Glutamatergic neuron (in vitro differentiated cells): ENCODE measurements at places on chromosomes 12 and 14. TPM values are rescaled to one million over a fixed set of nuclear protein-coding genes. Genes with fewer than 3 reads are reported as not detected.

Gene ATL1
- total RNA-seq = 44.0 TPM

Gene ENDOU
- not detected for total RNA-seq

Gene VASH1
- total RNA-seq = 149 TPM

Gene ACRBP
- 2.5 TPM for total RNA-seq

Gene MANSC1
- 2.0 TPM for total RNA-seq

Gene ABCB9
- total RNA-seq = 8.8 TPM

DNA sequence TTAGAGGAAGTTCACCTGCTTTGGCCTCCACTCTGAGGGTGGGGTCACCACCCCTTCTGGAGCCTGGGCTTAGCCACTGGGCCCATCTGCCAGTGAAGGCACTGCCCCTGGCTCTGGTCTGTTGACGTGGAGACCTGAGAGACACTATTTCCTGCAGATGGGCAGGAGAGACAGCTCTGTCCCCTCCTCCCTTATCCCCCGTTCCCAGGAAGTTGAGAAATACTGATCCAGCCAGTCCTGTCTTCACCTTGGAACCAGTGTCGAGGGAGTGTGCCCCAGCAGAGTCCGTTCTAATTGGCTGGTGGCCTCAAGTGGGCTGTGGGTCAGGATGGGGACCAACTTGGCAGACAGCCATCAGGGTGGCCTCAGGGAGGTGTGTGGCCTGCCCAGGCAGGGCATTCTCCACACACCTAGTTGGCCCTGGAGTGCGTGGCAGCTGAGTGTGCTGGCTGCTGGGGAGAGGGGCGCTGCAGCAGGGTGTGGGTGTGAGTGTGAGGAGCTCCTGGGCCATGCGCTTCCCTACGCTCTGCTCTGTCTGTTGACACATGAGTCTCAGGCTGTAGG is 25.4 kb downstream of the CLSTN3 start:
- DNase-seq = no peak

- no peak for DNase-seq
These were observed 23.7 kb upstream of the PARP11 start for GRCh38 chr12:3896801-3897351.

GRCh38 chr14:71523630-71524319 is 408.5 kb upstream of the RGS6 start:
- no peak for DNase-seq

DNA sequence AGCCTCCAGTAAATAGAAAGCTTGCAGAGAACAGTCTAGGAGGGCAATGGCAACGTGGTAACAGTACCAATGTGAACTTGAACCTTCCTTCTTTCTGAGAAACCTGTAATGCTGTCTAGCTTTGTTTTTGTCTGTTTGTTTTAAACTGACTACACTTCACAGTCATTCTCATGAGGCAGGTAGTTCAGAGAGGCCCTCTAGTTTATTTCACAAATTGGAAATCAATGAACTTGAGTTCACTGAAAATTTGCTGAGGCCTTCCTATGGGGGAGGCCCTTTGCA is 2.9 kb upstream of the ATP2A2 start:
- DNase-seq = no peak

DNA sequence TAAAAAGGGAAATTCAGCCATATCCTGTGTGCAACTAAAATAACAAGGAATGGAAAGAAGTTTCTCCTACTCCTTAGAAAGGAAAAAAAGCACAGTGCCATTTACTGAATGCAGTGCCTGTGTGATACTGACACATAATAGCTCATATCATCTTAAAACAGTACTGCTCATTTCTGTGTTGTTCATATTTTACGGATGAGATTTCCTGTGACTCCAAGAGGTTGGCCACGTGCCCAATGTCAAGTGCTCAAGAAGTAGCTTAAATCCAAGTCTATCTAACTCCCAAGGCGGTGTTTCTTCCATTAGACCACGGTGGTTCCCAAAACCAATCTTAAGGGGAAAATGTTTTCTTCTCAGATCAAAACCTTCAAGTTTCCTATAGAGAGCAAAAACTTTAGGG is 20.0 kb downstream of the MAP3K9 start:
- no peak for DNase-seq
